Motor neuron (in vitro differentiated cells): ENCODE measurements at places on chromosomes 7 and 10. TPM values are rescaled to one million over a fixed set of nuclear protein-coding genes. Genes with fewer than 3 reads are reported as not detected.

- ATAC-seq = no peak
Measured at GRCh38 chr7:53340220-53340619, 304.8 kb downstream of the POM121L12 start.

DNA sequence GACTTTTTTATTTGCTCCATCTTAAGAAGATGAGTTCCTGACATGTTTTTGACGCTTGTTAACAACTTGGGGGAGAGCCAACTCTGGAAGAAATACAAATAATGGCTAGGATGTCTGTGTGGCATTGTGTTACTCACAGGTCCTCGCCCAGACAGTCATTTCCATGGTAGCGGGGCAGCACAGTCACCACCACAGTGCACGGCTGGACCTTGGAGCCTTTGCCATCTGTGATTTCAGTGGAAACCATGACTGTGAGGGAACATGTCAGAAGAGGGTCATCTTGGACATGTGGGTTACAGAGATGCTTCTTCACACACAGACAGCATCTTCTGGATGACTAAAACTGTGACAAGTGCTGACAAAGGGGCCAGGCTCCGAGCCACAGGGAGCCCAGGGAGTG lies 74.5 kb downstream of the PKD1L1 start:
- ATAC-seq = peak; percentile 37

DNA sequence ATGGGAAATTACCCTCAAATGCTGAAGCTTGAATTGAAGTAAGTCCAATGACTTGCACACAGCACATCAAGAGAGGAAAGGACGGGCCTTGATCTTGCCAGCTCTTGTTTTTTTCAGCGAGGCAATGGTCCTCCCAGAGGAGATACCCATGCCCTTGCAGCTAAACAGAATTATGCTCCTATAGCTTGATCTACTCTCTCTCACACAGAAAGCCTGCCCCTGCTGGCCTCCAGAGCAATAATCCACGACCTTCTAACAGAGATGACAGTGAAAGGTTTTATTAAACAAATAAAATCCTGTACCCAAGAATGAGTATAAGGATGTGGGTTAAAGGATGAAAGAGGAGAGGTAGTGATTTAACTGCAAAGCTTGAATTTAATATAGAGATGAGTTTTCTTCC lies 268.0 kb downstream of the ADRA2A start:
- ATAC-seq = peak; percentile 60

DNA sequence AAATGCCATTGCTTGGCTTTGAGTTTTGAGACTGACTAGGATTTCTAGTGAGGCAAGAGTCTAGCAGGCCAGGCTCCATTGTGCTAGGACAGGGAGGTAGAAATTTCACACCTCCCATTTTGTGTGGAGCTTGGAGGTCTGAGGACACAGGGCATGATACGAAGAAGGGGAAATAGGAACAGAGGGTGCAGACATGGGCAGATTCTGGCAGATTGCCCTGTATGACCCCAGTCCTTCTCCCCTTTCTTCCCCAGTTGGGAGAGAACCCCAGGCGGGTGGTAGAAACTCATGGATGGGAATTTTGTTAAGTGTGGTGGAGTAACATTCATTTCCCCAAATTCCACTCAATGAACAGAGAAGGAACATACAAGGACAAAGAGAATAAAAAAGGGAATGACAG lies 54.4 kb downstream of the RAMP3 start:
- ATAC-seq = no peak

GRCh38 chr10:119967066-119967465 lies 74.5 kb downstream of the SEC23IP start:
- ATAC-seq = no peak

DNA sequence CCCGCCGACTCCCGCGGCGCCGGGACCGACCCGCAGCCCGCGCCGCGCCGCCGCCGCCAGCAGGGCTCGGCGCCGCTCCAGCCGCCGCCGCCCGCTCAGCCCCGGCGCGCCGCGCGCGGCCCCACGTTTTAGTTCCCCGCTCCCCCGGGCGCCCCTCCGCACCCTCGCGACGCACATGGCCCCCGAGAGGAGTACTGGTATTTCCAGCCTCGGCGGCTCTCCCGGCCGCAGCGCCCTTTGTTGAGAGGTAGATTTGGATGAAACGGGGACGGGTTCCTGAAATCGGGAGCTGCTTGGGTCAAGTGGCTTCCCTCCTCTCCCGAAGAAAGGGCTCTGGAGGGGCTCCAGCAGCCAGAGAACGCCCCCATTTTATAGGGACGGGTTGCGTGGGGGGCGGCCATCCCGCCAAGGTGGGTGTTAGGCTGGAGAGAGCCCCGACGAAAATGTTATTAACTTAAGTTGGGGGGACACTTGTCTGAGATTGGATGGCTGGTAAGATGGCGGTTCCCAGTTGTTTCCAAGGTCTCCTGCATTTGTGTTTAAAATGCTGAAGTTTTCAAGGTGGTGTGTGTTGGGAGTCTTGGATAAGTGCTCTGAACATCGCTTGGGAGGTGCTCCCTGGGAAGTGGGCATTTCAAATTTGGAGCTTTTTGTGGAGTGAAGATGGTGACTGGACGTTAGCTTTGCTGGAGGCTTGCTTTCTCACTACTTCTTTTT lies 1.2 kb downstream of the BMI1 start:
- no peak for ATAC-seq

GRCh38 chr10:58267713-58268453 lies at the start of gene IPMK:
Gene IPMK (minus strand): TSS chr10:58267894. CDS start chr10:58267611, 283 bp downstream.
- peak; percentile 72 for ATAC-seq

- ATAC-seq = no peak
Measured at GRCh38 chr10:70308121-70309060, 24.6 kb upstream of the NPFFR1 start.

- no peak for ATAC-seq
Measured at GRCh38 chr7:84002348-84002747, 192.2 kb downstream of the SEMA3A start.

DNA sequence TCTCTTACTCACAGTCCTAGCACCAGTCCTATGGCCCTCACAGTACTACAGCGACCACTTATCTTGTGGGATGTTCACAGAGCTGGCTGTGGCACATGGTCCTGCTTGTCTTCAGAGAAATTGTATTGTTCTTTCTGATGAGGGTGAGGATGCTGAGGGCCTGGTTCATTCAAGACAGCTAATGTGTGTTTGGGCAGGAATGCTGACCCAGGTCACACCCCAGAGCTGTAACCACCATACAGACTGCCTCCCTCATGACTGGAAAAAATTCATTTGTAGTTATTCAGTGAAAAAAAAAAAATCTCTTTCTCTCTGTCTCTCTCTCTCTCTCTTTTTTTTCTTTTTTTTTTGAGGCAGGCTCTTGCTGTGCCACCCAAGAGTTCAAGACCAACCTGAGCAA lies 83.5 kb downstream of the KLF6 start:
- ATAC-seq = peak; percentile 46

- ATAC-seq = no peak
Measured at GRCh38 chr10:129833994-129834739, 129.9 kb downstream of the EBF3 start.

GRCh38 chr10:2914741-2915140 lies 152.6 kb upstream of the PFKP start:
- no peak for ATAC-seq

GRCh38 chr7:13879994-13880686 lies 109.3 kb downstream of the ETV1 start:
- no peak for ATAC-seq

GRCh38 chr10:58755340-58755610 lies 242.6 kb downstream of the BICC1 start:
- no peak for ATAC-seq

- ATAC-seq = no peak
Measured at GRCh38 chr7:123209786-123210185, 10.0 kb upstream of the SLC13A1 start.

DNA sequence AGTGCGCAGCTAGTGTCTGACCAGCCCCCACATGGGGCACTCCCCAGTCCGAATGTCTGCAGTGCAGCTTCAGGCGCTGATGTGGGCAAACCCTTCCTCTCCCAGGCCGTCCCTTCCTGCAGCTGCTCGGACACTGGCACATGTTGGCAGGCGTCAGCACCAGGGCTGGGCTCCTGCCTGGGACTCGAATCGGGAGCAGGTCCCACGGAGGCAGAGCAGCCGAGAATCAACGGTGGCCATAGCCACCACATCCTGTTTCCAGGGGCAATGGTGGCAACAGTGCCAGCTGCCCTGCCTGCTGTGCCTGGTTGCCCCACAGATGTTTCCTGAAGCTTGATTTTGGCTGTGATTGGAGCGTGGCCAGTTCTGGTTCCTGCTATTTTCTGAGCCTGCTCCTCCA lies 65.8 kb downstream of the MGMT start:
- no peak for ATAC-seq

DNA sequence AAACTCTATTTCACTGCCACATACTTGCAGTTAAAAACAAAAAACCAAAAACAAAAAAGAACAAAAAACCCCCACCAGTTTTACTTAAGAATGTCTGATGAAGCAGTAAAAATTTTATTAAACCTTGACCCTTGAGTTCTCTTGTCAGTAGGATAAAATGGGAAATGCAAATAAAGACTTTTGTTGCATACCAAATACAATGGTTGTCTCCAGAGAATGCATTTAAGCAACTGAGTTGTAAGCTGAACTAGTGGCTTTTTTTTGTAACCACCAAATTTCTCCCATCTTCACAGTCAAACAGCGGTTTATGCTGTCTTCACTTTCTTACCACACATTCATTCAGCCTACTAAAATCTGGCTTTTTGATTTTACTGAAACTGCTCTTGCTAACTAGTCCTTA lies 3.1 kb downstream of the SYPL1 start:
- ATAC-seq = no peak

- no peak for ATAC-seq
Measured at GRCh38 chr7:79547132-79547531, 93.7 kb upstream of the MAGI2 start.

- peak; percentile 16 for ATAC-seq
Measured at GRCh38 chr7:36986948-36987724, 262.8 kb upstream of the AOAH start.

- no peak for ATAC-seq
Measured at GRCh38 chr7:139456511-139456910, 27.0 kb downstream of the KLRG2 start.

- no peak for ATAC-seq
Measured at GRCh38 chr7:132504852-132505251, 71.4 kb downstream of the PLXNA4 start.

DNA sequence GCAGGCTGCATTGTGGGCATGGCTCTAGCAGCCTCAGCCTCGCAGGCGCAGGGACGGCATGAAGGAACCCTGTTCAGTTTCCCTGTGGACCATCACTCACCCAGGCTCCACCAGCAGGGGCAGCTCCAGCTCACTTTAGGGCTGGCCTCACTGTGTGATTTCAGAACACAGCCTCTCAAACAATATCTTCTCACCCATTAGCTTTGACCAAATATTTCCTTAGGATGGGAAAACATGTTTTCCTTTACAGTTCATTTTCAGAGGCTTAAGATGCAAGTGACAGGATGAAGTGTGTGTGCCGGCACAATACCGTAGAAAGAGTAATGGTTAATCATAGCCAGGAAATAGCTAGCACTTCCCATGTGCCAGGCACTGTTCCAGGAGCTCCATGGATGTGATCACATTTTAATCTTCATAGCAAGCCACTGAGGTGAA lies 58.2 kb downstream of the LANCL2 start:
- ATAC-seq = peak; percentile 25

DNA sequence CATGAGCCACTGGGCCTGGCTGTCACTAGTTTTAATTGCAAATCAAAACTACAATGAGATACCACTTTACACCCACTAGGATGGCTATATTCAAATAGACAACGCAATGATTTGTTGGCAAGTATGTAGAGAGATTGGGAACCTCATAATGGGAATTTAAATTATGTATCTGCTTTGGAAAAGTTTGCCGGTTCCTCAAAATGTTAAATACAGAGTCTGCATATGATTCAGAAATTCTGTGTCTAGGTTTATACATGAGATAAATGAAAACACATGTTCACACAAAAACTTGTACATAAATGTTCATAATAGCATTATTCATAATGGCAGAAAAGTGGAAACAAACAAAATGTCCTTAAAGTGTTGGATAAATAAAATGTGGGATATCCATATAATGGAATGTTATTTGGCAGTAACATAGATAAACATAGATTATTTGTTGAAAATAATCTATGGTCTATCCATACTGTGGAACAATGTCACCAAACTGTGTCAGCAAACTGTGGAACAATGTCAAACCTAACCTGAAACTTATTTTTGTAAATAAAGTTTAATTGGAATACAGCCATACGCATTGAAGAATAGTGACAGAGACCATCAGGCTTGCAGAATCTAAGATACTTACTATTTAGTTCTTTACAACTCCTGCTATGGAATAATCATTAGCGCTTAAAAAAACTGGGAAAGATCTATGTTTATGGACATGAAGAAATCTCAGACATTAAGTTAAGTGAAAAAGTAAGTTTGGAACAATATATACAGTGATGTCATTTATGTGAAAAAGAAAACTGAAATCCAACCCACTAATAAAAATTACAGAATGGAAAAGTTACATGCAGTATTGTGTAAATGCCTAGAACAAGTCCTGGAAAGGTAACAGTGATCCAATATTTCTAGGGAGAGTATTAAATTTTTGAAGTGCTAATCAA lies 70.9 kb downstream of the CCDC7 start:
- peak; percentile 76 for ATAC-seq

DNA sequence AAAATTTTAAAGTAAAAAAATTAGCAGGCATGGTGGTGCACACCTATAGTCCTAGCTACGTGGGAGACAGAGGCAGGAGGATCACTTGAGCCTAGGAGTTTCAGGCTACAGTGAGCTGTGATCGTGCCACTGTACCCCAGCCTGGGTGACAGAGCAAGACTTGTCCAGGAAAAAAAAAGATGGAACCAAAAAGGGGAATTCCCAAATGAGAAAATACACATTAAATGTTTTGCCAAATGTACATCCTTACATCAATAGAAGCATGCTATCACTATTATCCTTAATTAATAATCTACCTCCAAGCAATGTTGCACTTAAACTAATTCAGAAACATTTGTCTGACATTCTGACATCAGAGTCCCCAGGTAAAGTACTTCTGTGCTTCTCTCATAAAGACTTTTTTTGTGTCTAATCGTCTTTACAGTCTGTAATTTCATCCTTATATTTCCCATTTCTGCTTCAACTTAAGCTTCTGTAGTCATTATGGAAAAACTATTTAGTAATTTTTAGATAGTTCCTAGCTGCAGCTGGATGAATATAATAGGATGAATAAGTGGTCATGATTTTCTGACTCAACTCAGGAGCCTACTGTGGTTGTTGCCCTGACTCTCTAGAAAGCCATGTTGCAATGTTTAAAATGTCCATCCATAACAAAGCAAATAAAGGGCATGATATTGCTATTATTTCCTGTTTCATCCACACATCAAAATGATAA lies 57.7 kb downstream of the MYPN start:
- no peak for ATAC-seq

- no peak for ATAC-seq
Measured at GRCh38 chr7:127365164-127365956, 27.1 kb downstream of the ZNF800 start.

Gene CYP3A4
- total RNA-seq = 0.18 and 0.21 TPM in 2 replicates

Gene ARMS2
- not detected in 2 replicates for total RNA-seq

Gene AOAH
- 1.2 and 1.9 TPM in 2 replicates for total RNA-seq

Gene CALHM2
- 20.3 and 23.7 TPM in 2 replicates for total RNA-seq

Gene CALML5
- 0.68 TPM in 1 of 2 replicates, not detected in the other for total RNA-seq

Gene EPHB6
- 2.7 and 3.0 TPM in 2 replicates for total RNA-seq

Gene CRHR2
- total RNA-seq = 0.30 and 0.80 TPM in 2 replicates

Gene TDRD1
- total RNA-seq = not detected in 2 replicates

Gene SLC18A3
- 13.3 and 13.6 TPM in 2 replicates for total RNA-seq

Gene CDC14C
- total RNA-seq = 0.20 TPM in 1 of 2 replicates, not detected in the other

Gene NEURL1
- total RNA-seq = 9.5 and 11.7 TPM in 2 replicates

Gene PRSS37
- total RNA-seq = 0.29 and 2.3 TPM in 2 replicates

Gene LIPM
- total RNA-seq = 0.37 TPM in 1 of 2 replicates, not detected in the other

Gene GJD4
- 0.14 TPM in 1 of 2 replicates, not detected in the other for total RNA-seq

Gene PSD
- 47.5 and 55.8 TPM in 2 replicates for total RNA-seq

Gene PMS2
- 19.5 and 20.8 TPM in 2 replicates for total RNA-seq

Gene ELOVL3
- total RNA-seq = 0.31 TPM in 1 of 2 replicates, not detected in the other

Gene ATG9B
- 1.5 and 2.1 TPM in 2 replicates for total RNA-seq

Gene SLC16A9
- 7.1 and 8.0 TPM in 2 replicates for total RNA-seq

Gene VWA2
- total RNA-seq = 0.51 and 0.81 TPM in 2 replicates

Gene FAM180A
- 10.8 and 11.3 TPM in 2 replicates for total RNA-seq

Gene SVOPL
- 0.05 TPM in 2 replicates for total RNA-seq
